GM12891 (cell line): ENCODE measurements at places on chromosomes 7 and 10.

GRCh38 chr10:5811387-5811821 is 1.8 kb downstream of the GDI2 start:
- no peak for DNase-seq

- DNase-seq, result no peak
Measured at GRCh38 chr10:91590142-91590903, 42.5 kb downstream of the PPP1R3C start.

DNA sequence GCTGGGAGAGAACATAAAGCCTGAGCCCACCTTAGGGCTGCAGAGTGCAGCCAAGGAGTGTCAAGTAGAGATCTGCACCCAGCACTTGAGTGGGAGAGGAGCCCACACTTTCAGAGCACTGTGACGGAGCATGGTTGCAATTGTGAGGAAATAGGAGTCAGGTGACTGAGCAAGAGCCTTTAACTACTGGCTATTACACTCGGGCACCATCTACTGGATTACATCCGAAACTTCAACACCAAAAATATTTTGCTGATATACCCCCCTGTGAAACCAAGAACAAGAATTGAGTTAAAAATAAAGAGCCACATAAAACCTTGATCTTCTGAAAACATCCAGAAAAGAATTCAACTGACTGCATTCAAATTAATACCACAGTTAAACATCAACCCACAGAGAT is 657.9 kb downstream of the NXPH1 start:
- DNase-seq, result no peak

DNA sequence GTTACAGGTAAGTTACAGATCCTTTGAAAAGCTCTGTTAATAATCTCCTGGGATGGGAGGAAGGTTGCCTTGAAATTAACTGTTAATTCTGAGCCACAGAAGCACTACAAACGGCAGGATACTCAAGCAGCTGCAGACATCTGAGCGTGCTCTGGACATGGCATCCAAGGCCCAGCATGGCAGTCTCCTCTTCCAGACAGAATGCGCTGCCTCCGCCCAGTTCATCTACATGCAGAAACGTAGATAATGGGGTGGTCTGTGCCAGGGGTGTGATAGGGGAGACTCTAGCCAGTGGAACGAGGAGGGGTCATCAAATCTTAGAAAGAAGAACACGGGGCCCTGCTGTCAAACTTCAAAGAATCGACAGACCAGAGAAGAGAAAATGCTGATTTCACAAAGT is 13.8 kb downstream of the VIPR2 start:
- DNase-seq, result no peak

GRCh38 chr10:44864051-44864450 is 47.1 kb upstream of the TMEM72 start:
- DNase-seq, result no peak

GRCh38 chr7:104933521-104933988 is 80.5 kb upstream of the KMT2E start:
- no peak for DNase-seq

DNA sequence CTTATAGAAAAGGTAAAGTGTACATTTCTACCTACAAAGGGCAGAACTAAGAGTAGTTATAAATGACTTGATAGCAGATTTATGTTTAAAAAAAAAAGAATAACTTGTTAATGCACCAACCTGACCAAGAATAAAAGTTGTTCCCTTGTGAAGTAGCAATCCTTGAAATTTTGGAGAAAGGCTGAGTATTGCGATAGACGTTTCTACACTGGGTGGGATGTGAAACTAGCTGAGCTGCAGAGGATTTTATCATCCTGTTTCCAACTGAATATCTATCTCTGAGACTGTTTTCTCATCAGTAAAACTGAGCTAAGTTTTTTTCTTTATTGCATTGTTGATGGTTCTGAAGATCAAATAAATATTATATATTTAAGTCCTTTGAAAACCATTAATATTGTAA is 14.6 kb downstream of the MDFIC start:
- DNase-seq, result no peak

DNA sequence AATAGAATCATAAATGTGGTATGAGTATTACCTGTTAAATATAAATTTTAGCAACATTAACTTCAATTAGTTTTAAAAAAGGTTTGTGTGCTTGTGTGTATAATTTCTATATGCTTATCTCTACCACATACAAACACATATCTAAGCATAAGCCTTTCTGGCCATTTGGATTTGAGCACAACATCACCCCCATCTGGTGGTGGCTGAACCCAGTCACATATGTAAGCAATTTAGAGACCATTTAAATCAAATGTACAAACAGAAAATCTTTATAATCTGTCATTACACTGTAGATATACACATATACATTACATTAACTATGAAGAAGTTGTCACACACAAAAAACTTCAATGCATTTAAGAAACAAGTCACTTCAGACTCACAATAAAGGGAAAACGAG is 31.7 kb downstream of the GPR22 start:
- no peak for DNase-seq

DNA sequence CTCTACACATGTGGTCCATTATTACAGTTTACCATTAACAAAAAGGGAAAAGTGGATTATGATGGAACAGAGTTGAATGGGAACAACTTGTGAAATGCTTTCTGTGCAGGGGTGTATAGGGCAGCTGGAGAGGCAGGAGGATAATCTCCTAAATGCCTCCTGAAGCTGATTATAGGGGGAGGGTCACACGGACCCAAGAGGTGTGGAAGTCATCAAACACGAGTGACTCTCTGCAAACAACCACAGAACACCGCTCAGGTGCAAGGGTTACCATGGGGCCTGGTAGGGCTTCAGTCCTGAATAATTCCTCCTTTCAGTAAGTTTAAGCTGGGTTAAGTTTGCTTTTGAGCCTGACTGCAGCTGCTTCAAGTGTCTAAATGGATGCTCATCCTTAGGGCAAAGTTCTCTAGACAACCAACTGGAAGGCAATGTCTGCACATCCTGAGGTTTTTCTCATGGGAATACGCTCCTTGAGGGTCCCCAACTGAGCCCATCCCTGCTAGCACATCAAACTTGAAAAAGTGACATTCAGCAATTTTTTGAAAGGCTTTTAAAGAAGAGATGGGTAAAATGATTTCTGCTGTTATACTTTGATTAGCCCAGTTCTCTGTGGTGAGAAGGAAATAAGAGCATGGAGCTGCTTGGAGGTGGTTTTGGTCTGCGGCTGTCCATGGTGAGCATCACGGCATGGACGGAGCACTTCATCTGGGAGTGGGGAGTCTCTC is 1.9 kb downstream of the PDE6C start:
- no peak for DNase-seq

- no peak for DNase-seq
Measured at GRCh38 chr7:65509368-65510186, 135.9 kb downstream of the ZNF92 start.

DNA sequence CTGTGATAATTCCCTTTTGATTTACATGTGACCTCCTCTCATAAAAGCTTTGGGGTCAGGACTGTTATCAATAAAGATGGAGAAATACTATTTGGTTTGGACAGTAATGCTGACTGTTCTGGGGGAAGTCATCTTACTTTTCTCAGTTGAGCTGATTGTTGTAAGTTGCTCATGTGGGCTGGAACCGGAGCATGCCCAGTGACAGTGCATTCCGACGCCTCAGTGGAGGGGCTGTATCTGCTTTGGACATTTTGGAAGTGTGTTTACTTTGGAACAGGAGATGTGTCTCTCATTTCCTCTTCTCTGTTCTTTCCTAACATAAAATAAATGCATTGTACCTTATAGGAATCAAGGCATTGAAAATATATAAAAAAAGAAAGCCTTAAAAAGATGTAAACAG is 30.1 kb downstream of the RBM33 start:
- DNase-seq, result no peak

GRCh38 chr7:64874562-64875250 is 28.4 kb upstream of the ZNF273 start:
- DNase-seq, result no peak

GRCh38 chr7:52956379-52956915 is 79.0 kb upstream of the POM121L12 start:
- DNase-seq, result no peak

DNA sequence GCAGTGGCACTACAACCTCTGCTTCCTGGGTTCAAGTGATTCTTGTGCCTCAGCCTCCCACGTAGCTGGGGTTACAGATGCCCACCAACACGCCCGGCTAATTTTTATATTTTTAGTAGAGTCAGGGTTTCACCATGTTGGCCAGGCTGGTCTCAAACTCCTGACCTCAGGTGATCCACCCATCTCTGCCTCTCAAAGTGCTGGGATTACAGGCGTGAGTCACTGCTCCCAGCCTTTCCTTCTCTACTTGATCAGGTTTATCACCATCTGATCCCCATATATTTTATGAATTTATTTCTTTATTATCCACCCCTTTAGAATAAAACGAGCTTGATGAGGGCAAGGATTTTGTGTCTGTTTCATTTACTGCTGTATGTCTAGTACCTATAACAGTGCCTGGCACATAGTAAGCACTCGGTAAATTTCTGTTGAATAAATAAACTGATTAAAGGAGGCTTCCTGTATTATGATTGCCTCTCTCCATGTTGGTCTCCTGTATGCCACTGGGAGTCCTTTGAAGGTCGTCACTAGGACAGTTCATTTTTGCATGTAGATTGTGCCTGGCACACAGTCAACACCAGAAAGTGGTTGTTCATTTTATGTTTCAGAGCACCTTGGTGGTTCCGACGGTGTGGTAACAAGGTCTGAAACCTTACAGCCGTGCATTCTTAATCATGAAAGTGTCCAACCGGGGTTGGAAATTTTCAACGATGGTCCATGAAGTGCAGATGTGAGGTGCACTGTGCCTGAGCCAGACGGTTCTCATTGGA is 9.6 kb upstream of the EIF3A start:
- no peak for DNase-seq

DNA sequence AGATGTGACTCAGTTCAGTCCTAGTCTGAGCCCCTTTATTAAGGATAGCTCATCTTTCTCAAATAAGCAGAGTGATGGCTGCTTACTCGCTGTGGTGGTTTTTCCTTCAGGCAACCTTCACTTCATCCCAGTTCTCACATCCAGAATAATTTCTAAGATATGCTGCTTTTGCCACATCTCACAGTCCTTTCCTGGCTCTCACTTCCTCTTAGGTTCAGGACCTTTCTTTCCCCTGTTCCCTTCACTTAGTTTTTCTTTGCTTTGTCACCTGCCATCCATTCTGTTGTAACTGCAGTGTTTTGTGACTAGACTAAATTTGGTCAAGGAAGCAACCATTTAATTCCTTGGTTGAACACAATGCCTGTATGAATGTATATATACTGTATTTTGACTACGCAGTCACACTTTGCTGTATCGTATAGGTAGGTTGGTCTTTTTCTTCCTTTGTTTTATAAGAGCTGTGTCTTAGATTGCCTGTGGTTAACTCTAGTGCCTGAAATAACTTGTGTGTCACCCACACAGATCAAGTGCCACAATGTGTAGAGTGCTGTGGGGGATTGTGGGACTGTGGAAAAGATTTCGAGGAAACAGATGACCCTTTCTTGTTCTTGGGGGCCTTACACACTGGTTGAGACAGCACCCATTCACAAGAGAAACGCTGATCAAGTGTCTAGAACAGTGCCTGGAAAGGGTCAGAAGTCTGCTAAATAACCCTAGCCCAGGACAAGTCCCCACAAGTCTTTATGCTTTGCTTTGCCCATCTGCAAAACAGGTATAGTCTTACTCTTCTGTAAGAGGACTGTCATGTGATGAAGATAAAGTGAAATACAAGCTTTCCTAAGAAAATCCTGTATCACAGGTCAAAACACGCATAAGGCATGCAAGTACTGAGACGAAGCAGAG is 2.6 kb downstream of the ZNF655 start:
- DNase-seq, result no peak
